ENCODE measurements at places on chromosomes 11 and 22. TPM values are rescaled to one million over a fixed set of nuclear protein-coding genes. Genes with fewer than 3 reads are reported as not detected.

Gene OR5P2
- not detected for total RNA-seq

Gene CNTF
- 1.6 TPM for total RNA-seq

Gene CRYAB
- not detected for total RNA-seq

Gene CHST1
- not detected for total RNA-seq

- DNase-seq, result no peak
These were observed 558.7 kb downstream of the BRD1 start for GRCh38 chr22:49268924-49269323.

GRCh38 chr22:46353483-46354105 is 18.1 kb downstream of the TRMU start:
- no peak for DNase-seq

- DNase-seq, result no peak
These were observed 16.9 kb upstream of the CLMP start for GRCh38 chr11:123211981-123212380.

All from PC-3 (cell line).